ENCODE measurements at places on chromosomes 1 and 21. TPM values are rescaled to one million over a fixed set of nuclear protein-coding genes. Genes with fewer than 3 reads are reported as not detected.

SLC37A1 gene
- 6.5 TPM for polyA plus RNA-seq

NENF gene
- polyA plus RNA-seq: 72.0 TPM

ANKRD35 gene
- polyA plus RNA-seq: 16.5 TPM

EXO1 gene
- polyA plus RNA-seq: not detected

TBX19 gene
- polyA plus RNA-seq: 0.27 TPM

RXFP4 gene
- not detected for polyA plus RNA-seq

RASSF5 gene
- 2.8 TPM for polyA plus RNA-seq

LCE1A gene
- not detected for polyA plus RNA-seq

Data from psoas muscle (tissue), 8 donors.